ENCODE measurements at places on chromosomes 6 and 20.

DNA sequence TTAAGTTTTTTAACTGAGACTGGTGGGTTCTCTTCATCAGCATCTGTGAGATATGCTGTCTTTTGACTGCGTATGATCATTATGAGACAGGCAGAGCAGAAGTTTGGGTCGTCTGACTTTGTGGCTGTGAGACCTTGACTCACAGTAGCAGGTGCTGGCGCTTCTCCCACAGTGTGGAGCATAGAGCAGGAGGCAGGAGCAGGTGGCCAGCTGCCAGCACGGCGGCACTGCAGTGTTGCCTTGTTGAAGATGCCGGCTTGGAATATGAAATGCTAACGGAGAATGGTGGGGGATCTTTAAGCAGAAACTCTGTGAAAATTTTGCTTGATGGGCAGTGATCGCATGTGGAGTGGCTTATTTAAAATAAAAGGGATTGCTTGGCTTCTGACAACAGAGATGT is 105.0 kb downstream of the TIAM2 start:
- DNase-seq, result no peak

DNA sequence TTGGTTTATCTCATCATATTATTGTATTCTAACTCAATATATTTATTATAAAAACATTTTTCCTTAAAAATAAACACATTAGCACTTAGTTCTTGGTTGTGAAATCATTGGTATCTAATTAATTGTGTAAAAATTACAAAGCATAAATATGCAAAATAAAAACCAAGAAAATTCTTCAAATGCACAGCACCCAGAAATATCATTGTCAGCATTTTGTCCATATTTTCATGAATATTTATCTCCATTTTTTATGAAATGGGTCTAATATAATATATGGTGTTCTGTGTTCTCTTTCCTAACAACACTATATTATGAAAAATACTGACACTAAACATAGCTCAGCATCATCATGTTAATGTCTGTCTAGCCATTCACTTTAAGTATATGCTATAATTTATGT is 877.8 kb upstream of the MAP3K7 start:
- DNase-seq, result no peak

GRCh38 chr6:135299256-135299655 is 118.1 kb downstream of the MYB start:
- no peak for DNase-seq

DNA sequence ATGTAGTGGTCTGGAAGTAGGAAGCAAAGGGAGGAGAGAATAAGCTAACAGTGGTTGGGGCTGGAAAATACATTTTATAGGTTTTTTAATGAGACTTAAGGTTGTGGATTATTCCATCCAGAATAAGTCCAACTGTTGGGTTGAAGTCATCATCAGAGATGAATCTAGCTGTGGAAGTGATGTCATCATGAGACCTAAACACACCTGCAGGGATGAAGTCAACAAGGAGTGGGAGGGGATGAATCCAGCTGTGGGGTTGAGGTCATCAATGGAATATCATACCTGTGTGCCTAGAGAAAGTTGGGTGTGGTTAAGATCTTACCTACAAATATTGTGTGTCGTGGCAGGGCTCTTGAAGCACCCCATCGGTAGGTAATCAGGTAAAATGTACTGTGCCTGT is 730.7 kb downstream of the RFPL4B start:
- no peak for DNase-seq

DNA sequence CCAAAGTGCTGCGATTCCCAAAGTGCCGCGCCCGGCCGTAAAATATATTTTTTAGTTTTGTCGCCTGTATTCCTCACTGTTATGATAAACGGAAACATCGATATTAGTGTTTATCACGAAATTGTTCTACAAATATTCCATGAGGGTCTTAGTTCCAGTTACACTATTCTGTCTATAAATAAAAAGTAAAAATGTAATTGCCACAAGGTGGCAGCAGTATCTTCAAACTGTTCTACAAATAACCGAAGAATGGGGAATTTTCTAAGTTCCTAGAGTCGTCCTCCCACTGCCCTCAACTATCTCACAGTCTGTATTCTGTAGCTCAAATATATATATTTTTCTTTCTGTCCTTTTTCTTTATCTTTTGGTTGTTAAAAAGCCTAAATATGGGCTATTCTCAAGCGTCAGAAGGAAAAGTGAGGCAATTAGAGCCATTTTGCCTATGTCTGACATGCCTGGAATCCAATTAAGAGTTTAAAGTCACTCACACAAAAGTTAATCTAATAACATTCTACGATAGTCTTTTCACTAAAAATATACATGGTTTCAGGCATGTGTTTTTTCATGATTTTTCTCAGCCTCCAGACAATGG is 14.2 kb upstream of the FAM162B start:
- DNase-seq, result peak; percentile 29

- no peak for DNase-seq
These were observed 13.0 kb downstream of the DEFB132 start for GRCh38 chr20:270517-270916.

- DNase-seq, result no peak
These were observed 136.1 kb upstream of the THEMIS start for GRCh38 chr6:128036808-128037570.

GRCh38 chr6:125507987-125508655 is 206.4 kb upstream of the HDDC2 start:
- no peak for DNase-seq

- DNase-seq, result no peak
These were observed 31.5 kb upstream of the TBC1D32 start for GRCh38 chr6:121365536-121366521.

GRCh38 chr6:159809149-159809548 is 9.1 kb downstream of the PNLDC1 start:
- no peak for DNase-seq

- no peak for DNase-seq
These were observed 27.4 kb downstream of the ASXL1 start for GRCh38 chr20:32385541-32385940.

GRCh38 chr20:52047811-52048764 is 143.5 kb downstream of the ZFP64 start:
- DNase-seq, result peak; percentile 47
